ENCODE measurements at places on chromosomes 7 and 10. TPM values are rescaled to one million over a fixed set of nuclear protein-coding genes. Genes with fewer than 3 reads are reported as not detected.

The GPR37 gene
- 0.28 TPM for polyA plus RNA-seq

The ZNF746 gene
- polyA plus RNA-seq, result 7.0 TPM

The SEMA3E gene
- polyA plus RNA-seq, result 0.91 TPM

The PLAC9 gene
- polyA plus RNA-seq, result not detected

The ADAMTS14 gene
- polyA plus RNA-seq, result 0.09 TPM

The NANOS1 gene
- 2.1 TPM for polyA plus RNA-seq

The CAV1 gene
- 2,867 TPM for polyA plus RNA-seq

The CEP55 gene
- 17.7 TPM for polyA plus RNA-seq

The KIAA1217 gene
- polyA plus RNA-seq, result 12.6 TPM

The AGR2 gene
- polyA plus RNA-seq, result 2.4 TPM

The PAX4 gene
- polyA plus RNA-seq, result not detected
